ENCODE measurements at places on chromosomes 3 and 15.

DNA sequence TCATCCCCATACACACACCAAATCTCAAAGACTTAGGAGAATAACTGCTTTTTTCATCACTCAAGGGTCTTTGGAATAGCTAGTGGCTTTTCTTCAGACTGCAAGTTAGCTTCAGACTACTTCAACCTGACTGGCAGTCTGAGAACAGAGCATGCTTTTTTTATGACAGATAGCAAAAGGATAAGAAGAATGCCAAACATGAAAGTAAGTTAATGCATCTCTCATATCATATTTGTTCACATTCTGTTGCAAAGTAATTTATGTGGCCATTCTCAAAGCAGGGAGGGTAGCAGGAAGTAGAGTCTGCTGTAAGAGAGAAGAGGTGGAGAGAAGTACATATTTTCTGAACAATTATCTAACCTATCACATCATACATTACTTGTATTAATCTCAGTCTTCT, 544.4 kb downstream of the ZPLD1 start:
- DNase-seq = no peak

DNA sequence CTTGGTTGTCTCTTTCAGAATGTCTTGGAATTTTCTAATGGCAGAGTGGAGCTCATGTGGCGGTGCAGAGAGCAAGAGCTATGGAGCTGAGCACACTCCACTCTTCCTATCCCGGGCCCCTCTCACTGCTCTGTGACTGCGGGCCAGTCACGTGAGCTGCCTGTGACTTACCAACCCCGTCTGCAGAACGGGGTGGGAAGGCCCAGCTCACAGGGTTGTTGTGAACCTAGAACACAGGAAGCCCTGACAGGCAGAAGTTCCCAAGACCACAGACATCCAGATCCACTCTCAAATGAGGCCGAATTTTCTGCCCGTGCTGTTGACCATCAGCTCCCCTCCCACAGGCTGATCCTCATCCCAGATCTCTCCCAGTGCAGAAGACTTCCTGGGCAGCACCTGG, 35.5 kb upstream of the PLXNA1 start:
- DNase-seq = no peak

- DNase-seq = no peak
Observed at GRCh38 chr3:56290374-56290773, 177.9 kb downstream of the ERC2 start.

DNA sequence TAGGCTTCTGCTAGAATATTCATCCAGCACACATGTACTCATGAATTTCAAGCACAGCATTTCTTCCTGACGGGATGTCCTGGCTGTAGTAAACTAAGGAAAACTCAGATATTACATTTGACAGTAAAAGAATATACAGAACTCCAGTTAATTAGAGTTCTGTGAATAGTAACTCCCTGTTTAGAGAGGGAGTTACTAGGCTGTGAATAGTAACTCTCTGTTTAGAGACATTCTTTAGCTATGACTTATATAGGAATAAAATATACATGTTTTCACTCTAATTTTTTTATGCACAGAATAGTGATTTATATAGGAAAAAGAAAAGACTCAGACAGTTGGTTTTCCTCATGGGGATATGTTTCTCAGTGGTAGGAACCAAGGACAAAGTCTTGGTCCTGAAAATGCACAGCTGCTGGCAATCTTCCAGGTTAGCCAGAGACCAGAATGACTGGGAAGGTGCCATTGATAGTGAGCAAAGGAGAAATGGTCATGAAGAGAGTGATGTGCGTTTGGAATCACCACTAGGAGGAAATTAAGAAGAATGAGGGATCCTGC, 480.7 kb upstream of the THBS1 start:
- no peak for DNase-seq

GRCh38 chr3:127365163-127365798, 77.4 kb upstream of the PRR20G start:
- DNase-seq = peak; percentile 43

DNA sequence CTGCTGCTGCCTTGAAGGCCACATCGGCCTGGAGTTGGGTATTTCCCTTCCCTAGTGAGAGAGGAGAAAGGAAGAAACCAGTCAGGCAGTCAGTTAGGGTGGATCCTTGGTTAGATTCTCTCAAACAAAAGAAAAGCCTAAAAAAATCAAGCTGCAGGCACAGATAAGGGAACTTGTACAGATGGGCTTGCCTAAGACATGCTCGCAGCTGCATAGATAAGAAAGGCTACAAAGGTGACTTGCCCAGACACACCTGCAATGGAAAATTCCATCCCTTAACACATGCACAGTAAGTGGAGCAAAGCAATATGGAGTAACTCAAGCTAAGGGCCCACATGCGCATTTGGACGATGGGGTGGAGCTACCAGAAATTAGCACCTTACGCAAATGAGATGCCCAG, 199.7 kb upstream of the ARPP21 start:
- DNase-seq = no peak

- DNase-seq = no peak
Observed at GRCh38 chr3:43330981-43331380, 44.6 kb downstream of the SNRK start.

DNA sequence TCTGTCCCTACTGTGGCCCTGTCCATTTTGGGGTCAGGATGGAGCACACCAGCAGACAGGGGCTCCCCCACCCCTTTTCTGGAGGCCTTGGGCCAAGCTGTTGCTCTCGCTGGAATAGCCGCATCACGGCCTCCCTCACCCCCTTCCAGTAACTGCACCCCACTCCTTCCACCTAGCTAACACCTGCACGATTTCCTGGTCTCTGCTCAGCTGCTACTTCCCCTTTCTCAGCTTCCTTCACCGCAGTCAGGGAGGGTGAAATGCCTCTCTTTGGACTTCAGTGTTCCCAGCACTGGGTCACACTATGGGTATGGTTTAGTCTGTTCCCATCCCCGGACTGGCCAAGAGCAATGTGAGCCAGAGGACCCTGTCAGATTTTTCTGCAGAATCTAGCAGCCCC, 400.2 kb downstream of the MCTP2 start:
- DNase-seq = no peak

DNA sequence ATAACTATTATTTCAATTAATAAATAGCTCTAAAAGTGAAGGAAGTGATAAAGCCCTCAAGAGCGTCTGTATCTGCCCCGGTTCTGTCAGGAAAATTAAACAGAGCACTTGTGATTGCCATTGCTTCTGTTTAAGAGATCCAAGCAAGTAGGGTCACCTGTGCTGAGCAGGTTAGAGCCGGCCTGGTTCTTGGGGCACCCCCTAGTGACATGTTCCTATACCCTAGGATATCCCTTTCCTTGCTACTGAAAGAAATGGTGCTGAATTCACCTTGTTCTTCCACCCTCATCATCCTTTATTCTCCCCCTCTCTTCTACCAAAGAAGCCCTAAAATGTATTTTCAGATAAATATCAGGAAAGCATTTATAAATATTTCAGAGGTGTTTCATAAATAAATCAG, 323.5 kb downstream of the RORA start:
- no peak for DNase-seq

DNA sequence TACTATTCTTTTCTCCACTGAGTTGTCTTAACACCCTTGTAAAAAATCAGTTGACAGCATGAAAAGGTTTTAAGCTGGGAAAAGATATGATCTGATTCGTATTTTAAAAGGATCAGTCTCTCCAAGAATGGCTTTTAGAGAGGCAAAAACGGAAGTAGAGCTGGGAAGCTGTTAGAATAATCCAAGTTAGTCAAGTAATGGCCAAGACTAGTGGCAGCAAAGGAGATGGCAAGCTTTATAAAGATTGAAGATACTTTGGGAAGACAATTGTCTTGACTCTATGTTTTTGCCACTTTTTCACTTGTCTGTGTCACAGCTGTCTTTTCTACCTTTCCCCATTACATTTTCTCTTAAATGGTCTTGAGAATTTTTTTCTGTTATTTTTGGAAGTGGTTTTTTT, 243.5 kb upstream of the MANF start:
- DNase-seq = no peak

GRCh38 chr3:157098823-157099185, 61.1 kb downstream of the CCNL1 start:
- DNase-seq = no peak

DNA sequence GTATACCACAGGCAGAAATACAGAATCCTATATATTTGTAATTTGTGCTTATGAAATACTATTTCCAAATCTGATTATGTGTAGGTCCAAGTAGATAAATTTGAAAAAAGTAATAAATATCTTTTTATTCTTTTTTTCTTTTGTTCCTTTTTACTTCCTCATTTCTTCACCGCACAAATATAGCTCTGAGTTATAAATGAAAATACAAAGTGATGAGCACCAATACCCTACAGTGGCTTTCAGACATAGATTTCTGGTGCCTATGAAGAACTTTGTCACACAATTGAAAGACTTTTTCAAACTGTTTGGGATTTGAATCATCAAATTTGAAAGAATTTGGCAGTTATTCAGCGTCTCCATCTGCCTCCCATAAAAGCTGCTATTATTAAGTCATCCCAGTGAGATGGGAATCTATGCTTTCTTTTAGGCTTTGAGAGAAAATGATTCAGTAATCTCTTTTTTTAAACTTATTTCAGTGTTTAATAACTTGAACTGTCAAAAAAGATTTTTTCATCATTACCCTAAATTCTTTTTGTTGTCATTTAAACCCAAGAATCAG, 363.6 kb upstream of the GOLIM4 start:
- DNase-seq = no peak

DNA sequence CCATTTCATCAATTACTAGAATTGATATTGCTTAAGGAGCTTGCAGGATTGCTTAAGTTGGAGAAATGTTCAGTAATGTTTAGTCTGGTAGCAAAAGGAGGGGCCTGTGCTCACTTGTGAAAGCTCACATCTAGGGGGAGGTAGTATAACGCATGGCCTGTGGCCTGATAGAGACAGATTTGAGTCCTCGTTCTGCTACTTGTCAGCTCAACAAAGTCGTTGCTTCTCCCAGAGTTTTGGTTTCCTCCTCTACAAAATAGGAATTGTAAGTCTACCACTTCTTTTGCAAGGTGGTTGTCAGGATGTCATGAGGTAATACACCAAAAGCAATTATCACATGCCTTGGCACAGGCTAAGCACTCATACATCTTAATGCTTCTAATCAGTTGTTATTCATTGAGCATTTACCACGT, 1.3 kb downstream of the ST3GAL6 start:
- DNase-seq = no peak

- no peak for DNase-seq
Observed at GRCh38 chr3:24220859-24221657, 273.6 kb downstream of the THRB start.

- DNase-seq = no peak
Observed at GRCh38 chr3:29293421-29293820, 12.6 kb downstream of the RBMS3 start.

GRCh38 chr3:43028001-43028400, 48.9 kb downstream of the GASK1A start:
- DNase-seq = no peak

- DNase-seq = no peak
Observed at GRCh38 chr15:73367624-73368300, 996 bp downstream of the HCN4 start.

DNA sequence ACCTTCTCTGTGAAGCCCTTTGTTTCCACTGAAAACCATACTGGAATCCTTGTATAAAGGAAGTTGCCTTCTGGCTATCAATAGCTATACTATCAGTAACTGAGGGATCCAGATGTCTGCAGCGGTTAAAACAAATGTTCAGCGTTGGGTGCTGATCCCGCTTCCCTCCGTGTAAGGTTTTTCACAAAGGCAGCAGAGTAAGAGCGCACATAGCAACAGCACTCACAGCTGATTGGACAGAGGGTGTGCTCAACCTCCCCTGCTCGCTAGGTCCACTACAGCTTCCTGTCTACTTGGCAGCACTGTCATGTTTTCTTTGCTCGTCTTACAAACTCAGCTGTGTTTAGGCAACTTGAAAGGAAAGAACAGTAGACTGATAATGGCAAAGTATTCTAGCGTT, 27.3 kb downstream of the ATOSA start:
- DNase-seq = peak; percentile 65

DNA sequence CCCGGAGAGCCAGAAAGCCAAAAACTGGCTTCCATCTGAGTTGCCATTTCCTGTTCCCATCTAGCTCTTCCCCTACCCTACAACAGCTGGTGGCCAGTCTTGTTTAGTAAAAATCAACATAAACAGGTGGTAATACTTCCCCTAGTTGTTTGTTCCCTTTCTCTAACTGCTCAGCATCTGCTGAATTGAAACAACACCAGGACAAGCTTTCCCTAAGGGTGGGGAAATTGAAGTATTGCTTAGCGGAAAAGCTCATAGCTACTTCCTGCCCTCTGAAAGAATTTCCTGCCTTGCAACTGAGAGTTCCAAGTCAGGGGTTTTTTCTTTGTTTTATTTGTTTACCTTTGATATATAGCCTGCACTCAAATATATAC, 66.8 kb downstream of the HMG20A start:
- no peak for DNase-seq

- no peak for DNase-seq
Observed at GRCh38 chr3:49415931-49416601, 3.8 kb downstream of the TCTA start.

- no peak for DNase-seq
Observed at GRCh38 chr3:37712918-37713817, 148.5 kb upstream of the CTDSPL start.

DNA sequence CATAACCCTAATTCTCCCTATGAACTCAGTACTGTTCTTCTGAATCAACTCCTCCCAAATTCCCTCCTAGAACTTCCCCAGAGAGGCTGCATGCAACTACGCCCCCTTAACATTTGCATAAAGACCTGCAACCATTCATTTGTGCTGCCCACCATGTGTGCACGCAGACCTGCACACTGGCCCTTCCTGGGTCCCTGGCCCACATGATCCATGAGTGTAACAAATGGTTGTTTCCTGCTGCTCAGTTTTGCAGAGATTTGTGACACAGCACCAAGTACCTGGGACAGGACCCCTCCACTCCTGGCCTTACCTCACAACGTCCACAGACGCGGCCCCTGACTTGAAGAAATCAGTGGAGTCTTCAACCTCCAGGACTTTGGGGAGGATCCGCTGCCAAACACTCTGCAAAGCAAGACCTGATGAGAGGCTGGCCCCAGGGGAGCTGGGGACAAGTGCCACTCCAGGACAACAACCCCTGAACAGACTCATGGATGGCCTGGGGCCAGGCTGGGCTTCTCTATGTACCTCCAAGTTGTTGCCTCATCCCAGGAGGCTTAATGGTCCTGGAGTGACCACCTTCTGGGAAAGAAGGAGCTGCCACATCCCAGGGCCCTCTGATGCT, 33.8 kb downstream of the ALDH1L1 start:
- no peak for DNase-seq

GRCh38 chr3:100609963-100610362, 562 bp downstream of the ADGRG7 start:
- no peak for DNase-seq

GRCh38 chr3:148922467-148922866, 57.4 kb downstream of the CPA3 start:
- DNase-seq = no peak

Measured in NCI-H2029 treated with DMSO at 0.1 percent for 48 hours (cell line).